ENCODE measurements at places on chromosomes 3 and 15. TPM values are rescaled to one million over a fixed set of nuclear protein-coding genes. Genes with fewer than 3 reads are reported as not detected.

Gene MGLL
- 102 TPM for total RNA-seq

Gene TRMT10C
- 19.7 TPM for total RNA-seq

Gene PDHB
- 61.3 TPM for total RNA-seq

Gene ZNF774
- total RNA-seq, result 1.5 TPM

Gene SLC2A2
- total RNA-seq, result 1.9 TPM

Gene NRROS
- total RNA-seq, result 0.65 TPM

Gene PSTPIP1
- total RNA-seq, result 0.25 TPM

Gene CPLX3
- not detected for total RNA-seq

Gene IQCH
- 1.1 TPM for total RNA-seq

Gene TGM4
- total RNA-seq, result 0.65 TPM

Gene ZNF502
- 1.5 TPM for total RNA-seq

Gene HTR3C
- total RNA-seq, result not detected

Gene GPR149
- total RNA-seq, result not detected

Gene CDCP1
- 70.9 TPM for total RNA-seq

Gene TRH
- not detected for total RNA-seq

Gene PPM1L
- 6.5 TPM for total RNA-seq

Gene TERC
- 67.2 TPM for total RNA-seq

Gene CLRN1
- not detected for total RNA-seq

Gene PLCL2
- total RNA-seq, result 1.5 TPM

Gene CYP1A1
- total RNA-seq, result not detected

Gene ONECUT1
- total RNA-seq, result not detected

Gene MORF4L1
- 256 TPM for total RNA-seq

Gene AP3B2
- 0.16 TPM for total RNA-seq

Gene LPP
- 75.0 TPM for total RNA-seq

Gene CHDH
- 1.5 TPM for total RNA-seq

Gene SCG5
- 58.6 TPM for total RNA-seq

Gene DUSP7
- total RNA-seq, result 25.4 TPM

Gene LARP6
- 42.5 TPM for total RNA-seq

Gene FSTL1
- 223 TPM for total RNA-seq

Gene CRABP1
- not detected for total RNA-seq

Gene ERICH6
- not detected for total RNA-seq

Gene KLHL6
- total RNA-seq, result not detected

Gene PLSCR5
- total RNA-seq, result not detected

Data from mesangial cell (primary cell).